ENCODE measurements at places on chromosomes 5 and 9. TPM values are rescaled to one million over a fixed set of nuclear protein-coding genes. Genes with fewer than 3 reads are reported as not detected.

Gene NRG2
- 2.0 TPM for total RNA-seq

Gene CYLC2
- total RNA-seq, result not detected

Gene SPATA31C1
- total RNA-seq, result not detected

Gene PSMD5
- total RNA-seq, result 28.8 TPM

Gene PPP2R2B
- 0.14 TPM for total RNA-seq

Gene TCERG1
- 48.0 TPM for total RNA-seq

Gene PCDHGC5
- not detected for total RNA-seq

Gene OLFM1
- 10.3 TPM for total RNA-seq

Gene ISCA1
- 50.7 TPM for total RNA-seq

Gene WDR38
- not detected for total RNA-seq

Gene CDX1
- total RNA-seq, result not detected

Gene CDH6
- 0.09 TPM for total RNA-seq
